ENCODE measurements at places on chromosomes 5 and 9.

DNA sequence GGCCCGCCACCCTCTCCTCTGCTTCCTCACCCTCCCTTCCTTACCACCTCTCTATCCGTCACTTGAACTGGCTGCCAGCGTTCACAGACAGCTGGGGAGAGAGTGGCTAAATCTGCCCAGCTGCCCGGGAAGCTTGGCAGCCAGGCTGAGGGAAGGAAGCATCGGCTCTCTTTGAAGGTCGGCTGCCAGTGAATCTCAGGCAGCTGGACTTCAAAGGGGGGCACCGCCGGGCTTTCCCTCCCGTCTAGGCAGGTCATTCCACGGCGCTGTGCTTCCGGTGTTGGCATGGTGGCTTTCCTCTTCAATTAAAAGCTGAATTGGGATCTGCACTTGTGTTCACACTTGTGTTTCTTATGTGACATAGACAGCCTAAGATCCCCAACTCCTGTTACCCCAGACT, 174.0 kb downstream of the GDNF start:
- no peak for DNase-seq

DNA sequence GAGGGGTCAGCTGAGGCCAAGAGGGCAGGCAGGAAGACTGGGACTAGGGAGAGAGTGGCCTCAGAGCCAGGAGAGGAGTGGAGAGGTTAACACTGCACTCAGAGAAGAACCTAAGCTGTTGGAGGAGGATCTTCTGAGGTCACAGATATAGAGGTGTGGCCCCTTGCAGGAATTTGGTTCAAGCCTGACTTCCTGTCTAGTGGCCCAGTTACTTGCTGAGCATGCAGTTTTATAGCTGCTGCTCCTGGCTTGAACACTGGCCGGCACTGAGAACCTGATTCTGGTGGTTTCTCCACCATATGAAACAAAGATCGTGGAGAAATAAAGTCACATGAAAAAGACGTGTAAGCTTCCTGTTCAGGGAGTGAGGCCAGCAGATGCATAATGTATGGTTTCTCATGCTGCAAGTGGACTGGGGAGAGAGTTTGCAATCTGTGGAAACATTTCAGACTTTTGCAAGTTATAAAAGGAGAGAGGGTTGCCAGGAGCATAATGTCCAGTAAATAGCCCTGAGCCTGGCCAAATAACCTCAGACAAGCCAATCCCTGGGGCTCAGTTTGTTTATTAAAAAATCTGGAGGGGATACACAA, 82.6 kb downstream of the GALNT10 start:
- no peak for DNase-seq

DNA sequence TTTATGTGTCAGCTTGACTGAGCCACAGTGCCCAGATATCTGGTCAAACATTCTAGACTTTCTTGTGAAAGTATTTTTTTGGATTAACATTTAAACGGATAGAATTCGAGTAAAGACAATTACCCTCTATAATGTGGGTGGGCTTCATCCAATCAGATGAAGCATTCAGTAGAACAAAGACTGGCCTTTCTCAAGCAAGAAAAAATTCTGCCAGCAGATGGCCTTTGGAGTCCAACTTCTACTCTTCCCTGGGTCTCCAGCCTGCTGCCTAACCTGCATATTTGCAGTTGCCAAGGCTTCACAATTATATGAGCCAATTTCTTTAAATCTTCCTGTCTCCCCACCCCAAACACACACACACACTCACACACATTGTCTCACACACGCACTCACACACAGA, 86.4 kb downstream of the MED10 start:
- no peak for DNase-seq

DNA sequence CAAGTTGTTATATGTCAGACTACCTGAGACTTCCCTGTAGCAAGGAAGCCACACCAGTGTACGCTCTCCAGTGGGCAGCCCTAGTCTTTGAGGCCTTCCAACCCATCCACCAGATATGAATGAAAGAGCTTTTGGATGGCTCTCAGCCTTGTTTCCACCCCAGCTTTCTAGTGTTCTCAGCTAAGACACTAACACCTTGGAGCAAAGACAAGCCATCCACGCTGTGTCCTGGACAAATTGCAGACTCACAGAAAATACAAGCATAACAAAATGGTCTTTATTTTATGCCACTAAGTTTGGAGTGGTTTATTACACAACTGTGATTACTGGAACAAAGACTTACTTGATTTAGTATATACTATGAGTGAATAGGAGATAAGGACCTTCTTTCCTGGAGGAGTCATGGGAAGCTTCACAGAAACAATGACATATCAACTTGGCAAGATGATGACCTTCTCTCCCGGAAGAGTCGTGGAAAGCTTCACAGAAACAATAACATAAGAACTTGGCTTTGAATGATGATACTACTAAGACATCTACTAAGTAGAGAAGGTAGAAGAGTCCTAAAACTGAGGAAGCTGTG, 134.0 kb upstream of the VCAN start:
- no peak for DNase-seq

DNA sequence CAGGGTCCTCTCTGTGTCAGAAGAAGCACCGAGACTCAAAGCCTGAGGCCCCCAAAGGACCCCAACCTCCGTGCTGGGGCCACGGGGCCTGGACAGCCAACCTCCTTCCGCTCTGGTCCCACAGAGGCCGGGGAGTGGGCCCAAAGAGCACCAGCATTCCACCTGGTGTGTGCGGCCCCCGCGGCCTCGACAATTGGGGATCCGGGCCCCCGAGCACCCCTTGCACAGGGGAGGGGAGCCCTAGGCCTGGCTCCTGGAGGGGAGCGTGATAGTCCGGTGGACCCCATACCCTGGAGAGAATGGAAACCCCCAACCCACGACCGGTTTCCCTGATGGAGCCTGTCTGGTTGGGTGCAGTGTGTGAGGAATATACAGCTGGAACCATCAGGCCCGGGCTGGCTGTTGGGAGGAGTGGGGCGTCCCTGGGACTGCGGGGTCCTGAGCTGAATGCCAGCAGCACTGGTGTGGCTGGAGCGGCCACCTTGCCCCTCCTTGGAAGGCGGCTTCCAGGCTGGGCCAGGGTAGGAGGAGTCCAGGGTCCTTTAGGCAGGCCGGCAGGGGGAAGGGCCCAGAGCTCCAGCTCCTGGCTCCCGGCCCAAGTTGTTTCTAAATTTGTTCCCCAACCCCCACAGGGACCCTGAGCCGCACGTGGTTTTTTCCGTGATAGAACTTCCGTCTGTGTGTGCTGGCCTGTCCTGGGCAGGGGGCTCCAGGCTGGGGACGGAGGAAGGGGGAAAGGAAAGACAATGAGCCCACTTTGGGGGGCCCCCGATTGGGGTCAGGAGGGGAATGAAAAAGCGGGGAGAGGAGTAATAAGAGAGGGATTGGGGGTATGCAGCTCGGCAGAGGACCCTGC, 825 bp upstream of the TOR4A start:
- no peak for DNase-seq

- no peak for DNase-seq
Measured at GRCh38 chr5:128402506-128402905, 135.5 kb downstream of the FBN2 start.

Measured in iPS DF 6.9 (cell line).